ENCODE measurements at places on chromosomes 4 and X.

DNA sequence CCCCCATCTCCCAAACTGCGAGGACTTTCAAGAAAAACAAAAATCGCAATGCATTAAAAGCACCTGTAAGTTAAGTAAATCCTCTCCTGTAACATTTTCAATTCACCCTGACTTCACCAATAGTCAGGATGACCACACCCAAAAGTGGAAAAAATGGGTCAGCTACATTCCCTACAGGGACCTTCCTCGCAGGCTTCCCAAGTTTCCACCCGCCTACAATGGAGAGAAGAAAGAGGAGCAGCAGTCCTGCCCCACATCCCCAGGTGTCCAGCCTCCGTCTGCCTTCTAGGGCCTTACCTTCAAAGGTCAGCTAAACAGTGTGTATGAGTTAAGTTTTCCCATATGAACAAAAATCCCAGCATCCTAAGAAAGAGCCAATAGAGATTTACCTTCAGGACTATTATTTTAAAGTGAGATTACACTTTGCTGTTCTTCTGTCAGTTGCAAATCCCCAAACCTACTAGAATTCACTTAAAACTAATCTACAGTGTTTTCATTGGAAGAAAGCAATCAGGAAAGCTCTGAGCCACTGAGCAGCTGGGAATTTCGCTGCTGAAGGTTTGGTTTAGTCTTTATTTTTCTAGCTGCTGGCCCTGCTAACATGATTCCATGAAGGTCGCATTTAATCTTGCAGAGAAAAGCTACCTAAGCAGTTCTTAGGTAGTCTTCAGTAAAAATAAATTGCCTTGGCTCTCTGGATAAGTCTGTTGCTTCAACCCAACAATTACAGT lies 12.5 kb downstream of the IRF2 start:
- no peak for DNase-seq

- no peak for DNase-seq
Observed at GRCh38 chr4:175953960-175954521, 111.6 kb upstream of the WDR17 start.

DNA sequence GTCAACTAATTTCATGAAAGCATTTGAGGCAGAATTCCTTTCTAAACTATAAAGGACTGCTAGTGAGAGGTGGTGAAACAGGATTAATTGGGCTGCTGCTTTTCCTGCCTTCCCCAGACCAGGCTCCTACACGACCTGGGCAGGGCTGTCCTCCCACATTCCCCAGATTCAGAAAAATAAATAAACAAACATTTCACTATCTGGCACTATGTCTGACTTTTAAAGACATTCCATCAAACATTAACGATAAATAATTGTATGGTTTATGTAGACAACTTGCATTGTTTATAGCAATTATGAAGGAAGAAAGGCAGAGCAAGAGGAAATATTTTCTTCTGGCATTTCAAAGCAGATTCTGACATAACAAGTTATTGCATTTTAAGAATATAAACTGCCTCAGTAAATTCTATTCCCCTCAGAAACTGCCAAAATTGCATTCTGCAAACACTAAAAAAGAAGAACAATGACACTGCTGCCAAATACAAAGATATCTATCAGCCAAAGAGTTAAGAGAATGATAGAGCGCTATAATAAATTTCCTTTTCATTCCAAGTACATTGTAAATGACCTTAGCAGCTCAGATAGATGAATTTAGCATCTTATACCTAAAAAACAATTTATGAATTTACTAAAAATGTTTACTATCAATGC lies 214.7 kb upstream of the INTU start:
- DNase-seq: no peak

GRCh38 chr4:20252656-20253282 lies 1.1 kb downstream of the SLIT2 start:
- peak; percentile 43 for DNase-seq

DNA sequence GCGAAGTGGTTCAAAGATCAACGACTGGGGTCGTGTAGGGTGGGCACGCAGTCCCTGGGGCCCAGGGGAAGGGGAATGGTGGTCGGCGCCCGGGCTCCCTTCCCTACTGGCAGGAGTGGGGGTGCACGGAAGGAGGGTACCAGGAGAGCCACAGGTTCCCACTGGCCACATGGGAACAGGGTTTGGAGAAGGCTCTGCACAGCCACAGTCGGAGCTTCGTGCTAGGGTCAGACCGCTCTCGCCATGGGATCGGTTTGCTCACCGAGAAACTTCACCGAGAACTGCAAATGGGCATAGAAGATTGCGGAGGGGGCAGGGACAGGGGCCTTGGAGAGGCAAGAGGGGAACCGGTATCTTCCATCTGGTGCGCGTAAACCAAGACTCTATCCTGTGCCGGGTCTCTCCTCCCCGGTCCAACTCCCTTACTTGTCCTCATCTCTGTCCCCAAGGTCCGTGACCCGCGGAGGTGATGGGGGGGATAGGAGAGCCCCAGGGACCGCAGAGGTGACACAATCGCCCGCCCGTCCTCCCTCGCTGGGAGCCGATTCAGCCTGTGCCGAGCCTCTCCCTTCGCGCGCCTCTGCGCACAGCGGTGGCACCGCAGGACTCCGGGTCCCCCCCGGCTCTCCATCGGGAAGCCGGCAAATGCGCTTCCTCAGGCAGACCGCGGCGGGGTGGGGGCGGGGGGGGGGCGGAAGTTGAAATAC lies 1.0 kb downstream of the SCD5 start:
- DNase-seq: no peak

DNA sequence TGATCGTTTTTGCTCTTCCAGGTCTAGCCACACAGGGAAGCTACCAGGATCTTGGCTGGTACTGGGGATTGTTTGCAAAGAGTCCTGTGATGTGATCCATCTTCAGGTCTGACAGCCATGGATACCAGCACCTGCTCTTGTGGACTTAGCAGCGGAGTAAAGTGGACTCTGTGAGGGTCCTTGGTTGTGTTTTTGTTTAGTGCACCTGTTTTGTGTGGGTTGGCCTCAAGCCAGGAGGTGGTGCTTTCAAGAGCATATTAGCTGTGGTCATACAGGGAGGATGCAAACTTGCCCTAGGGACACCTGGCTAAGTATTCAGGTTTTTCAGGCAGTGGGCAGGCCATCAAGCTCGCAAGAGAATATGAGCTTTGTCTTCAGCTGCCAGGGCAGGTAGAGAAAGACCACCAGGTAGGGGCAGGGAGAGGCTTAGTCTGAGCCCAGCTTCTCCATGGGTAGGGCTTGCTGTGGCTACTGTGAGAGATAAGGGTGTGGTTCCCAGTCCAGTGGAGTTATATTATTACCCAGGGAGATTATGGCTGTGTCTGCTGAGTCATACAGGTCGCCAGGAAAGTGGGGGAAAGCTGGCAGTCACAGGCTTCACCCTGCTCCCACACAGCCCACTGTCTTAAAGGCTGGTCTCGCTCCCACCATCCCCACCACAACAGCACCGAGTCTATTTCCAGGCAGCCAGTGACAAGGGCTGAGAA lies 293.7 kb downstream of the PCDH18 start:
- DNase-seq: peak; percentile 69

DNA sequence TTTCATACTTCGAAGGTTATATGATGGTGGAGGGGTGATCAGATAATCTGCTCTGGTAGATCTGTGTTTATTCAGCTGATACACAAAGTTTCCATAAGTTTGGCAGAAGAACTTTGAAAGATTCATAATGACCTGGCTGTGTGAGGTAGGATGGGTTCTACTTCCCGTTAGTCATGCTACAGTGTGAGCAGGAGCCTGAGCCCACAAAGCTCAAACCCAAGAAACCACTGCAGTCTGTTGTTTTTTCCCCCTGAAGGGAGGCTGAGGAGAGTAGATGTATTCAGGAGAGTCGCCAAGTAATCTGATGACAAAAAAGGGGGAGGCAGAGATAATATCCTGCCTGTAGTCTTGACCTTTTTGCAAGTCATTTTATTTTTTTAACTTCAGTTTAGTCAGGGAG lies 52.8 kb upstream of the PPP3CA start:
- no peak for DNase-seq

DNA sequence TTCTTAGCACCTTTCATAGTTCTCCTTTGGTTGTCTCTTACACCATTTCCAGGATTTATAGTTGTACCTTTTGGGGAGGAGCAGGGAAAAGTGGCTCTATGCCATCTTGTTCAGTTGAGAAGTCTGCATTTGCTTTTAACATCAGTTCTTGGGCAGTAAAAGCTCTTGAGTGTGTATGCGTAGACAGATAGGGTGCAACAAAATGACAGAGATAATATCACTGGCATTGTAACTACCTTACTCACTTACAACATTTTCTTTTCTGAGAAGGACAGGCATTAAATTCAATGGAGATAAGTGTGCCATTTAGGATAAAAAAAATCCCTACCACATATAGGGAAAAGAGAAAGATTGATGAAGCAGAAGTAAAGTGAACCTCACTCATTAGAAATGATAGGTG lies 38.9 kb downstream of the ADGRG4 start:
- DNase-seq: no peak

DNA sequence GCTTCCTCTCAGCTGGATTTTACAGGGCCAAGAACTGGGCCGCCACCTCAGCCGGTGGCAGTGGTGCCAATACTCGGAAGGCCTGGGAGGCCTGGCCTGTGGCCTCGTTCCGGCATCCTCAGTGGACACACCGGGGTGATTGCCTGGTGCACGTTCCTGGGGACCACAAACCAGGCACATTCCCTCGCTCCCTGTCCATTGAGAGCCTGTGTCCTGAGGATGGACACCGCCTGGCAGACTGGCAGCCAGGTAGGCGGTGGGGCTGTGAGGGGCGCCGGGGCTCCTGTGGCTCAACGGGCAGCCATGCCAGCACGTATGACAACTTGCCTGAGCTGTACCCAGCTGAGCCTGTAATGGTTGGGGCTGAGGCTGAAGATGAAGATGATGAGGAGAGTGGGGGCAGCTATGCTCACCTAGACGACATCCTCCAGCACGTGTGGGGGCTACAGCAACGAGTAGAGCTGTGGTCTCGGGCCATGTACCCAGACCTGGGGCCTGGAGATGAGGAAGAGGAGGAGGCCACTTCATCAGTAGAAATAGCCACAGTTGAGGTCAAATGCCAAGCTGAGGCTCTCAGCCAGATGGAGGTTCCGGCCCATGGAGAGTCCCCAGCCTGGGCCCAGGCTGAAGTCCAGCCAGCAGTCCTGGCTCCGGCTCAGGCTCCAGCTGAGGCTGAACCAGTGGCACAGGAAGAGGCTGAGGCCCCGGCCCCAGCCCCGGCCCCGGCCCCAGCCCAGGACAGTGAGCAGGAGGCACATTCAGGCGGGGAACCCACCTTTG lies 70.4 kb downstream of the STARD8 start:
- no peak for DNase-seq

GRCh38 chr4:112284662-112285411 lies 867 bp downstream of the TIFA start:
- DNase-seq: no peak

DNA sequence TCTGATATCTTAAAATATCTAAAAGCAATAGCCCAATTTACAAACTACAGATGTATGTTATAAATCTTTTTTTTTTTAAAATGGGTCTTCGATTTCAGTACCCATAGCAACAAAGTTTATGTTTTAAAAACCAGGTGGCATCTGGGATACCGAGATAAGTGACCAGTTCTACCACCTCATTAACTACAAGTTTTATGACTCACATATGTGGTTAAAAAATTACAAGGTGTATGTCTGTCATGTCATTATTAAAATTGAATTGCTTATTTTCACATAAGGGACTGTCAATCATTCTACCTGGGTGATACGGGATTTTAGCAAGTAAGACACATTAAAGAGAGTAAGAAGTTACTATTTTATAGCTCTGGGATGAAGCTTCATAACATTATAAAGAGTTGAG lies 192.0 kb upstream of the ETNPPL start:
- DNase-seq: no peak

- no peak for DNase-seq
Observed at GRCh38 chr4:70715097-70715496, 6.7 kb upstream of the RUFY3 start.

- DNase-seq: no peak
Observed at GRCh38 chrX:21394792-21395191, 20.6 kb downstream of the CNKSR2 start.
